NCI-H1930 (cell line): ENCODE measurements at places on chromosomes 3 and 15.
A peak's percentile ranks its signal among the peaks of the same experiment; 100 is the strongest.

- no peak for DNase-seq
Observed at GRCh38 chr3:129576514-129577352, 29.7 kb downstream of the PLXND1 start.

GRCh38 chr3:134052370-134052769 lies 22.6 kb upstream of the SLCO2A1 start:
- no peak for DNase-seq

DNA sequence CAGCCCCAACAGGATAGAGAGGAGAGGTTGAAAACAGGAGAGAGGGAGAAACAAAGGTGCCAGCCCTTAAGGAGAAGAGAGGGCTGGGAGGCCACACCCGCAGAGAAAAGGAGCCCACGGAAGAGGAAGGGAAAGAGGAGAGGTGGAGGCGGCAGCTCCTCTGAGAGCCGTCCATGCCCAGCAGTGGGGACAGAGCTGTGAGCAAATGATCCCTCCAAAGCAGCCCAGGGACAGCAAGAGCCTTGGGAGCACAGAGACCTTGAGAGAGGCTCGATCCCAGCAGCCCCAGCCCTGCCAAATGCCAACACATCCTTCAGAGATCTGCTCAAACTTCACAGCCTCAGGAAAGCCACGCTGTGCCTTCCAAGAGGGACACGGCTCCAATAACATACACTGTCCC lies 66.7 kb upstream of the CORO2B start:
- no peak for DNase-seq

GRCh38 chr3:150240891-150241290 lies 167.2 kb upstream of the TSC22D2 start:
- no peak for DNase-seq

DNA sequence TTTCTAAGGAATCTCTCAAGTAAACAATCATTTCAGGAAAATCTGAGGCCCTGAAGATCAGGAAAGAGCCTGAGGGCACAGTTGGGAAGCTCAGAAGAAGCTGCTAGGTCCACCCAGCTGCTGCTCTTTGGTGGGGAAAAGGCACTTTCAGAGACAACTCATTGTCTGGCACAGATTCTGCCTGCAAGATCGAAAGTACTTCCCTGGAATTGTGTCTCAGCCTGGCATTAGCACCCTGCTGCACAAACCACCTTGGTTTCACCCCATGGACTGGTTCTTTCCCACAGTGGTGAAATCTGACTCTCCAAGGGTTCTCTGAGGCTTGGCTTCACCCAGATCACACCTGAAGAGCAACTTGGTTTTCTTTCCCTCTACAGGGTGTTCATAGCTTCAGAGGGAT lies 18.7 kb downstream of the THRB start:
- no peak for DNase-seq

GRCh38 chr3:71694358-71694999 lies 30.7 kb downstream of the EIF4E3 start:
- no peak for DNase-seq

- no peak for DNase-seq
Observed at GRCh38 chr15:23596736-23597135, 31.3 kb downstream of the MKRN3 start.

DNA sequence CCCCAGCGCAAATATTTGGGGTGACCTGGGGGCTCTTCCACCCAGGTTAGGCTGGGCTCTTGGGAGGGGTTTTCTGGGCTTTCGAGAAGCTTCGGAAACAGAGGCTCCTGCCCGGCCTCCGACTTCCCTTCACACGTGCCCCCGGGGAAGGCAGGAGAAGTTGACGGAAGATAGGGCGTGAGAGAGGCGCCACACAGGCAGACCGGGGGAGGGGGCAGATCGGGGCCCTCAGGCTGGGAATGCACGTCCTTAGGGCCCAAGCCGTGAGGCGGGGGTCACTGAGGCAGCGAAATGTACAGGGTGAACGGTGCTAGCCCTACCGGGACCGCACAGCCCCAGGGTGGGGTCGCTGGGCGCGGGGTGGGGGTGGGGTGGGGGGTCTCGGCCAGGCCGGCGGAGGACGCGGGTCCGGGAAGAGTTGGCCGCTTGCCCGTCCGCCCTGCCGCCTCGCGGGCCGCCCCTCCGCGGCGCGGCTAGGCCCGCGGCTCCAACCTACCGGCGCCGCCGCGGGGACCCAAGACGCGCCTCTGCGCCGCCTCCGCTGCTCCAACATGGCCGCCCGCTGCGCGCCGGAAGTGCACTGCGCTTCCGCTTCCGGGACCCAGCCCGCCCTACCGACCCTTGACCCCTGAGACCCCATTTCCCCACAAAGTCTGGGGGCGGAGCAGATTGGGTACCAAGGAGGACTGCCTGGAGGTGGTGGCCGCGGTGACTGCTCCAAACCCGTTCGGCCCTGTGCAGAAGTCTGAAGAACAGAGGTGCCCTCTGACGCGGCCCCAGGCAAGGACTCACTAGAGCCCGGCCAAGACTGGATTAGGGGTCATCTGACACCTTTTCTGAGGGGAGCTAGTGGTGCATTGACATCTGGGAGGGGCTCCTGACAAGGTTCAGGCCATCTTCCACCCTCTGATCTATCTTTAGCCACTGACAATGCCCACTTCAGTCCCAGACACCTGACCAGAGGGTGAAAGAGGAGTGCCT lies at the start of gene CCDC71:
CCDC71 (minus strand) TSS at position 561 of the 981 bp plus-strand sequence. CDS start 2,123 bp downstream, outside the sequence.
- DNase-seq = peak; percentile 53

- no peak for DNase-seq
Observed at GRCh38 chr3:197021231-197021630, 8.4 kb downstream of the MELTF start.

- DNase-seq = no peak
Observed at GRCh38 chr3:52277972-52278509, 408 bp downstream of the WDR82 start.

GRCh38 chr15:88800738-88801137 lies 2.5 kb upstream of the ACAN start:
- DNase-seq = no peak

- no peak for DNase-seq
Observed at GRCh38 chr3:65914740-65915367, 123.9 kb downstream of the MAGI1 start.

GRCh38 chr15:93159930-93160329 lies 70.9 kb upstream of the RGMA start:
- DNase-seq = no peak

DNA sequence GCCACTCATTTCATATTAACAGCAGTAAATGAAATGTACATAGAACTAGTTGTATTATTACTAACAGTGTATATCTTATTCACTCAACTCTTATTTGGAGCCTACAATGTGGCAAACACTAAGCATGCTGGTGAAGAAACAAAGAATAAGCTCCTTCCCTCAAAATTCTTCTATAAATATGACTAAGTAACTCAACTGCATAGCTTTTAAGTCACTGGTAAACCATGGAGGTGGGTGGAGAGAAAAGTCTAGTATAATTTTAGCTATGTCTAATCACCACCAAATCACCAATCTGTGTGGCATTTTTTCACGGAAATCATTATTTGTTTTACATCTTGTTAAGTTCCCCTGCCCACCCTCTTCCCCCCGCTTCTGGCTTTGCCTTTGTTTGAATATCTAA lies 17.5 kb downstream of the COPS2 start:
- no peak for DNase-seq

GRCh38 chr3:48595526-48596121 lies 495 bp upstream of the COL7A1 start:
- DNase-seq = no peak

GRCh38 chr15:50057905-50058639 lies 61.0 kb downstream of the ATP8B4 start:
- no peak for DNase-seq

GRCh38 chr15:65659502-65660052 lies 37.8 kb downstream of the SLC24A1 start:
- no peak for DNase-seq

GRCh38 chr3:42501681-42502428 lies 588 bp upstream of the VIPR1 start:
- DNase-seq = peak; percentile 3

- DNase-seq = no peak
Observed at GRCh38 chr3:37937156-37937555, 53.4 kb upstream of the VILL start.

- DNase-seq = no peak
Observed at GRCh38 chr15:62122249-62122648, 42.8 kb downstream of the C2CD4B start.

GRCh38 chr3:191470080-191470479 lies 9.1 kb downstream of the PYDC2 start:
- no peak for DNase-seq

DNA sequence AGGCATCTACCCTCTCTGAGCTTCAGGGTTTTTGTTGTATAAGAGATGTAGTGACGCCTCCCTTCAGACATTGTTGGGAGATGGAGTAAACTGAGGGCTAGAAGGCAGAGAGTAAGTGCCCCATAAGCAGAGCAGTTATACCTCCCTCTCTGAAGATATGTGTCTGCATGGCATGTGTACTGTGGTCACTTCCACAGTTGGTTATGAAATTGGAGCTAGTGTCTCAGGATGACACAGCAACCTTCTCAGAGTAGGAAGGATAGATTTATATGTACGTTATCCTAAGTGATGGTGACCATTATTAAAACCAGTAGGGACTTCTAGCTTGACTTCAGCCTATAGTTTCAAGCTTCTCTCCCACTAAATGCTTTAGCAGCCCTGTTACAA lies 17.9 kb downstream of the PXK start:
- no peak for DNase-seq

- DNase-seq = no peak
Observed at GRCh38 chr15:88745696-88746095, 57.5 kb upstream of the ACAN start.

- no peak for DNase-seq
Observed at GRCh38 chr3:134622806-134623365, 27.9 kb downstream of the KY start.

- no peak for DNase-seq
Observed at GRCh38 chr15:79680720-79681119, 216.1 kb downstream of the MTHFS start.

GRCh38 chr15:58525991-58526421 lies 94.2 kb downstream of the LIPC start:
- DNase-seq = no peak

- DNase-seq = no peak
Observed at GRCh38 chr3:16873872-16874271, 10.9 kb upstream of the PLCL2 start.

DNA sequence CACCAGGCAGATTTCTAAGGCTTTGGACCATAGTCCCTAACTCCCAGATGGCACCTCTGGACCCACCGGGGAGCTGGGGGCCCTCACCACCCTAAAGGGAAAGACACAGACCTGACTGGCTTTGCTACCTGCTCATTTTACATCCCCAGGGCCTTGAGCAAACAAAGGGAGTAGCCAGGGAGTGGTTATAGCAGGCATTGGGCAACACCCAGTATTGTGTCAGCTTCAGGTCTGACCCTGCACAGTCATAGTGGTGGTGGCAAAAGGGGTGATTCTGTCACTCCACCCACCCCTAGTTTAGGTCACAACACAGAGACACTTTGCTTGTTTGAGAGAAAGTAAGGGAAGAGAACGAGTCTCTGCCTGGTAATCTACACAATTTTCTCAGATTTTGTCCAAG lies 352.5 kb downstream of the DIPK2A start:
- DNase-seq = no peak

- DNase-seq = no peak
Observed at GRCh38 chr3:137246491-137246890, 288.7 kb downstream of the IL20RB start.

GRCh38 chr15:101123222-101123910 lies 128.5 kb downstream of the CHSY1 start:
- no peak for DNase-seq

- DNase-seq = no peak
Observed at GRCh38 chr3:106183762-106184391, 315.1 kb upstream of the CBLB start.

DNA sequence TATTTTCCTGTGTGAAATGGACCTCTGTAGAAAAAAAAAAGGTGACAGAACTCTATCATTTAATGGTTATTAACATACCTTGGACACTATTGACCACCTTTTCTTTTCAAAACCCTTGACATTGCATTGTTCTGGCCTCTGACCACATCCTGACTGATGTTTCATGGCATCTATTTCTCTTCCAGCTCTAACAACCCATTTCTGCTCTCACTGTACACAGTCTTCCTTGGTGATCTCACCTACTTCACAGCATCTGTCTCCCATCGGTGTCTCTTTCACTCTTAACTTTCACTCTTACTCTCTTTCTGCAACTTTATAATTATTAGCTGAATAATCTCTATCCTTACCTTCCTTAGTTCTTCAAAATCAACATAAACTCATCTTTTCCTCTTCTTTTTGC lies 217.4 kb upstream of the CD96 start:
- DNase-seq = no peak

GRCh38 chr15:51731549-51732267 lies 5.7 kb downstream of the LYSMD2 start:
- DNase-seq = no peak

GRCh38 chr3:178370387-178370786 lies 165.8 kb upstream of the KCNMB2 start:
- DNase-seq = no peak

GRCh38 chr15:67384761-67385160 lies 130.2 kb downstream of the IQCH start:
- no peak for DNase-seq

GRCh38 chr15:90190606-90191343 lies 10.4 kb upstream of the SEMA4B start:
- DNase-seq = no peak

GRCh38 chr15:61907753-61908086 lies 152.5 kb downstream of the VPS13C start:
- no peak for DNase-seq

- DNase-seq = no peak
Observed at GRCh38 chr3:50474717-50475116, 28.7 kb downstream of the CACNA2D2 start.

DNA sequence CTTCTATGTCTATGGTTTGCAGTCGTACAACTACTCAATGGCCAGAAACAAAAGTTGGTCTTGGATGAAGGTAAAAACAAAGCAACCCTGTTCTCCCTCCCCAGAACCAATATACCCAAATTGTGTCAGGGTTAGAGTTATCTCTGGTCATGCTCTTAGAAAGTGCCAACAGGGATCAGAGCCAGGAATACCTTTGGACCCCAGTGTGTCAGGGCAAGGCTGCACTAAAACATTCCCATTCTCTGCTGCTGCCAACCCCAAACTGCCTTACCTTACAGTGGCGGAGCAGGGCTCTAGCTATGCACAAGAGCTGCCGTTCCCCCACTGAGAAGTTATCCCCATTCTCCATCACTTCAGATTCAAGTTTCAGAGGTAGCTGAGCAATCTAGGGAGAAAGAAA lies 42.4 kb upstream of the PARL start:
- no peak for DNase-seq

GRCh38 chr3:127822682-127823425 lies 539 bp upstream of the MGLL start:
- DNase-seq = no peak

GRCh38 chr3:65787340-65787739 lies 251.4 kb downstream of the MAGI1 start:
- DNase-seq = no peak

GRCh38 chr3:128481438-128481942 lies 11.5 kb downstream of the GATA2 start:
- no peak for DNase-seq

GRCh38 chr15:72538931-72539330 lies 64.8 kb downstream of the ARIH1 start:
- DNase-seq = no peak

- DNase-seq = no peak
Observed at GRCh38 chr3:43914269-43914668, 223.5 kb downstream of the ABHD5 start.
